Posterior vena cava (tissue), 2 donors: ENCODE measurements at places on chromosomes 3 and 15.

GRCh38 chr3:43872301-43872700, 181.6 kb downstream of the ABHD5 start:
- DNase-seq: no peak

DNA sequence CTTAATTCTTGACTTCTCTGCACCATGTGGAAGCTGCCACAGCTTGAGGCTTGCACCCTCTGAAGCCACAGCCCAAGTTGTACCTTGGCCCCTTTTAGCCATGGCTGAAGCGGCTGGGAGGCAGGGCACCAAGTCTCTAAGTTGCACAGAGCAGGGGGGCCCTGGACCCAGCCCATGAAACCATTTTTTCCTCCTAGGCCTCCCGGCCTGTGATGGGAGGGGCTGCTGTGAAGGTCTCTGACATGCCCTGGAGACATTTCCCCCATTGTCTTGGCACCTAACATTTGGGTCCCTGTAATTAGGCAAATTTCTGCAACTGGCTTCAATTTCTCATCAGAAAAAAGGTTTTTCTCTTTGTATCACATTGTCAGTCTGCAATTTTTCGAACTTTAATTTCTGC, 92.8 kb upstream of the GALNT15 start:
- no peak for DNase-seq

GRCh38 chr3:66889750-66890494, 108.2 kb upstream of the KBTBD8 start:
- DNase-seq: no peak

DNA sequence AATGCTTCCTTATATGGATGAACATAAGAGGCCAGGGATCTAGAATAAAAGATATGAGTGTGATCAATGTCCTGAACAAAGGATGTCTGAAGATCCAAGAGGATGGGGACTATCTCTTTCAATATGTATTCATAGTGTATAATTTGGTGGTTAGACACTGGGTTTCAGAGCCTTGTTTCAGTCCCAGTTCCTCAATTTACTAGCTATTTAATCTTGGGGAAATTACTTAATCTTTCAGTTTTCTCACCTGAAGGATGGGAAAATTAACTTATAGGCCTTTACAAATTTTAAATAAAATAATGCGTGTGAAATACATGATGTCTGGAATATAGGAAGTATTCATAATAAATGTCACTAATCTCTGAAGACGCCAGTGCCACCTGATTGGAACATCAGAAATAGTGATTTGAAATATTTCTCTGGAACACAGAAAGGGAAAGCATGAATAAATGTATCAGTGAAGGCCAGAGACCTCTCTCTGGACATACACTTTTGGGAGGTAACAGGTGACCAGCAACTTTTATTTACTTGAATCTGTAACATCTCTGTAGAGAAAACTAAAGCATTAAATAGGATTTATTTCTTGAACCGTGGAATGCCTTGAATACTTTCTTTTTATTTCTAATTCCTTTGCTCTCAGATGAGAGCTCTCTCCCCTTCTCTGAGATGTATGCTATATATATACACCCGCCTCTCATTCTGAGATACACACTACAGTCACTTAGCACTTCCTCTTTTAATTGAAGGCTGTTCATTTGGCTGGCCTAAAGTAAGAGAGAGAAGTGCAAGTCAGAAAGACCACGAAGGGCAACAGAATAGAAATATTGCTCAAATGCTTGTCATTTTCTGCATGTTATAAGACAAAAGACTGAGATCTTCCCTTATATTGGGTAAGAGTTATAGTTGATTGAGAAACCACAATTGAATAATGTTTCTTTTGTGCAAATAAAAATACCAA, 407.1 kb downstream of the LSAMP start:
- no peak for DNase-seq

DNA sequence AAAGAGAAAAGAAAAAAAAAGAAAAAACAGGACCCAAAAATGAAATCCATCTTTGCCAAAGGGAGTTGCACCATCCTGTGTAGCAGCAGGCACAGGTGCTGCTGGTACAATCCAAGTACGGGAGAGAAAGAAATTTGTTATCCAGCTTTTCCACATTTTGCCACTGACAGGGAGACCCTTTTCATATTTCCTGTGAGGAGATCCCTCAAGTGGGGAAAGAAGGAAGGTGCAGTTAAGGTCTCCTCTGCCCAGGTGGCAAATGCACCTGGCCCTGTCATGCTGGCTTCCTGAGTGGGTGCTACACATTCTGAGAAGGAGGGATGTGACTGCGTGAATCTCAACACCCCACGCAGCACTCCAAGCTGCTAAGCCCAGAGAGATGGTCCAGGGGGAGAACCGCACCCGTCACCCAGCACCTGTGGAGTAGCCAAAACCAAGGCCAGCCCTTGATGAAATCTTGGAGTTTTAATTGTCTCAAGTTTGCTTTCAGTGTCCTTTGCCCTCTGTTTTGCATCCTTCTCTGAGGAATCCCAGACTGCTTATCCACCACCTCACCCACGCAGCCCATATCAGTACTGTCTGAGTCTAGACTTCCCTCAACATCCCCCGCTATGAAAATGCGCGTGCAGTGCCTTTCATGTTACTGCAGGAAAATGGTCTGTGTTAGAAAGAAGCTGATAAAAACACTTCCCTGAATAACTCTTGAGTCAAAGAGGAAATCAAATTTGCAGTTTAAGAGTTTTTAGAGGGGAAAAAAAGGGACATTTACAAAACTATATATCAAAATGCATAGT, 141.9 kb upstream of the THBS1 start:
- no peak for DNase-seq

GRCh38 chr15:88613074-88613944, 7.8 kb upstream of the AEN start:
- DNase-seq: no peak

- DNase-seq: no peak
Measured at GRCh38 chr3:77524463-77524862, 484.6 kb downstream of the ROBO2 start.
